ENCODE measurements at places on chromosomes 7 and 10. TPM values are rescaled to one million over a fixed set of nuclear protein-coding genes. Genes with fewer than 3 reads are reported as not detected.

DNA sequence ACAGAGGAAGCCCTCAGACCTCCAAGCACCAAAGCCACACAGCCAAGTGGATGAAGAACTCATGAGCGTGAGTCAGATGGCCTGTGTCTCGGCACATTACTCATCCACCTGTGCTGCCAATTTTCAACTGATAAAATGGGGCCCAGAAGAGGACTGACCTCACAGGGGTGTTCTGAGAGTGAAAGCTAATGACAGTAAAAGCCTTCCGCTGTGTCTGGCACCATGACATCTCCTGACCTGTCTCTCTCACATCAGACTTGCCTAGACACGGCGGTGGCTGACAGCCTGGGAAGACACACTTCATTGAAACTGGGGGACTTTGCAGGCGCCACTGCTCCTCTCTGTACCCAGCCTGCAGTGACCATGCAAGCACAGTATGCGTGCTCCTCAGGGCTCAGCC, 8.3 kb upstream of the SLC18A3 start:
- no peak for DNase-seq

DNA sequence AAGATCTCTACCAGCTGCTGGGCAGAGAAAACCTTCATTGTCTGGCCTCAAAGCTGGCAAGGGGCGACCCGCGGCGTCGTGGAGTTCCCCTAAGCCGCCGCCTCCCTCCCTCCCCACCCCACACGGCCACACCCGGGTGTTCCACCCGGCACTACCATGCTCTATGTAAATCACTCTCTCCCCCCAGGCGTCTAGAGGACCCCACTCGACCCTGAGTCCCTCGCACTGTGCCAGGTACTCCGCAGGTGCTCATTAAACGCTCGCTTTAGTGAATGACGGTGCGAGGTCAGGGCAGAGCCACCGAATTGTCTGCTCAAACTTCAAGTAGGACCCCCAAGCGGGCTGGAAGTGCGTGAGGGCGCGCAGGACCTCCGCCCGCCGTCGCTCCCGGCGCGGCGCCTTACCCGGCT, 628 bp downstream of the PARP12 start:
- peak; percentile 60 for DNase-seq

PAX4 gene
- not detected for total RNA-seq

SEMA3D gene
- total RNA-seq, result not detected

Data from activated CD8-positive, alpha-beta T cell treated with anti-CD3 and anti-CD28 coated beads, Interleukin-2, amount 10 ng/mL, durations not matched to agents 7 days and 5 days (primary cell).